Thoracic aorta (tissue), 2 donors: ENCODE measurements at places on chromosomes 3 and 15.

DNA sequence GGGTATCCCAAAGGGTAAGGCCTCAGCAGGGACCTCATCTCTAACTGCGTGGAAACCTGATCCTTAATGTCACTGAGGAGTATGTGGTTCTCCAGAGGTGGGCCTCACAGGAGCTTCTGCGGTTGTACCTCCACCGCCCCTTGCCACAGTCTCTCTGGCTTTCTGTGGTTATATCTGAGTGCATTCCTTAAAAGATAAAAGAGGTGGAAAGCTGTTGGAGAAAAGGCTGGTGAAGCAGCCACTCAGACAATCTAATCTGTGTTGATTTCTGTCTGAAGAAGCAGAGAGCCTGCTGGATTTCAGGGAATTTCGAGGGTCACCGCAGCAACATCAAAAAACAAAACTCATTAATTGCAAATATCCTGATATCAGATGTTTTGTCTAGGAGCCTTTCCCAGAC is 51.4 kb downstream of the SEMA6D start:
- no peak for DNase-seq

DNA sequence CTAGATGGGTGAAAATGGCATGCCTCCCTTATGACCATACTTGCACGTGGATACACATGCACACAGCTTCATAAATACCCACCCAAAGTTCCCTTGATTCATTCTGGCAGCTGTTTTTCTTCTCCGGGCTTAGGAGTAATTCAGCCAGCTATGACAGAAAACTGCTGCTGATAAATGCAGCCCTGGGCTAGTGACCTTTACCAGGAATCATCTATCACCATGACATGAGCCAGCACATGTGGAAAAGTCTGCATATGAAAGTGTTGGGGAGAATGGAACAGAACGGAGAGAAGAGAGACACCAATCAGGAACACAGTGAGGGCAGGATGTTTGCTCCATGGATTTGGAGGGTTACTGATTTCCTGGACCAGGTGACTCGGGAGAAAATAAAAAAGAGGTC is 706.3 kb downstream of the PDCD6IP start:
- no peak for DNase-seq

DNA sequence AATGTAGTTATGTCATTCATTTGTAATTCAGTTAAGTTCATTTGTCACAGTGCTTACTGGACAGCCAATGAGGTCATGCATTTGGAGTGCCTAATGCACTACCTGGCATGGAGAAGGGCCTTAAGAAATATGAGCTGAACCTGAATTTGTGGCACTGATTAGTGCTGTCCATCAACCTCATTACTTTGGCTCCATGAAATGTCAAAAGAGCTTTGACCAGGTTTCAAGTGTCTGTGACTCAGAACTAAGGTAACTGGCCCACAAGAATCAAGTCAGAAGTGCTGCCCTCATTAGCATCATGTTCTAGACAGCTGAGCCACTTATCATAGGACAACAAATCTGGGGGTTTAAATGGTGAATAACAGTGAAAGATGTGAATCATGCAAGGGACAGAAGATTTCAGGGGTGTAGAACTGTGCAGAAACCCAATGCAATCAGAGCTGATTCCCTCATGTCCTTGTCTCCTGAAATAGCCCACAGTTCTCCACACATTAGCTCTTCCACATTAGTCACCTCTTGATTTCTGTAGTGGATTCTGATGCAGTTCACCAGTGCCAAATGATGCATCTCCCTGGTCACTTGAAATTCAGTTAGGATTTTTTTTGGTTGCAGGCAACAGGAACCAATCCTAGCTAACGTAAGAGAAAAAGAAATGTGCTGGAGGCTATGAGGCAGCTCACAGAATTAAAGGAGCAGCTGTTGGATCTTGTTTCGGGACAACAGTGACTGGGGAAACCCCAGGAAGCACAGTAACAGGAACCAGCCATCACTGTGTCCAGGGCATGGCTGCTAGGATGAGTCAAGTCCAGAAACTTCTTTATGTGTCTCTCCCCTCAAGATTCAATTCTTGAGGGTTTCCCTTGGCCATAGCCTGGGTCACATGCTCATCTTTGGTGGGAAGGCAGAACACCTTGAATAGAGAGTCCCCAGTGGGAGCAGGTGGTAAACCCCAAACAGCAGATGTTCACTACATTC is 38.7 kb downstream of the CHST2 start:
- DNase-seq, result no peak

DNA sequence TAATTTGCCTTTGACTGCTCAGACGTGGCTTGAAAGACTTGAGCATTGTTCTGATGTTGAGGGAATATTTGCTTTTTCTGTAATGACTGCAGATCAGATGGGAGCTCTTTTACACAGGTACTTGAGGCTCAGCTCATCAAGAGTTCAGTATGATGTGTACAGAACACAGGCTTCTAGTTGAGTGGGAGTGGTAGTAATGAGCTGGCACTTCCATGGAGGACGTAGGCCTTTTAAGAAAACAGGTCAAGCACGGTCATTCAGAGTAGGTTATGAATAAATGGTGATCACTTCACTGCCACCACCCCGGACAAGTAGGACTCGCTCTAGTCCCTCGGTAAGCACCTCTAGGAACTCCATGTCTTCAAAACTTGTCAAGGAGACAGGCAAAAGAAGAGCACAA is 8.8 kb downstream of the EMC4 start:
- DNase-seq, result no peak

GRCh38 chr3:47854720-47855455 is 52.0 kb downstream of the DHX30 start:
- DNase-seq, result no peak

GRCh38 chr3:44893097-44893496 is 18.7 kb downstream of the TGM4 start:
- no peak for DNase-seq
